ENCODE measurements at places on chromosomes 6 and 20.

GRCh38 chr20:33006776-33007375, 628 bp upstream of the BPIFB2 start:
- no peak for DNase-seq

GRCh38 chr6:28336284-28337120, 554 bp upstream of the ZSCAN31 start:
- peak; percentile 74 for DNase-seq

DNA sequence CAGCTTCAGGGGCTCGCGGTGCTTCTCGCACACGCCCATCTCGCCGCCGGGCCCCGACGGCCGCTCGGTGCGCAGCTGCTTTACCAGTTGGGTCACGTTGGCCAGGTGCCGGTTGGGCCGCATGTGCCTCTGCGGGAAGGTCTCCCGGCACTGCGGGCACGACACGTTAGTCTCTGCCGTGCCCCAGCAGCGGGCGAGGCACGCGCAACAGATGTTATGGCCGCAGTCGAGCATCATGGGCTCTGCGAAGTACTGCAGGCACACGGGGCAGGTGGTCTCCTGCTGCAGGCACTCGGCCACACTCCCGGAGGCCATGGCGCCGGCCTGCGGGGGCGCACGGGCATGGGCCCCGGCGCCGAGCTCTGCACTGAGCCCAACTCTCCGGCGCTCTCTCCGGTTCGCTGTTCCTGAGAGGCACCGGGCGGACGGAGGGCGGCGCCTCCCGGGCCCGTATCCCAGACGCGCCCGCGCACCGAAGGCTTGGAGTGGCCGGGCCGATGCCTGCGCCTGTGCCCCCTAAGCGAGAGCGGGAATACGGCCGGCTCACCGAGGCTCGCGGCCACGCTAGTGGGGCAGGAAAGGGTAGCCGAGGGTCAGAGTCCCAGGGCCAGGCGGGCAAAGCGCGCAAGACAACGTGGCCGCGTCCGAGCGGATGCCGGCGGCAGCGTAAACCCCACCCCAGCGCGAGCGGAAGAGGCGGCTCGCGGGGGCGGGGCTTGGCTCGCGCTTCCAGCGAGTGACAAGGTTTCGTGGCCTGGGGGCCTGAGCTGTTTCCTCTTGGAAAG, at the start of gene TRIM27:
Gene TRIM27 (minus strand): TSS at position 668 of the 785 bp plus-strand sequence. CDS start 353 bp downstream, at position 315.
- DNase-seq = no peak

DNA sequence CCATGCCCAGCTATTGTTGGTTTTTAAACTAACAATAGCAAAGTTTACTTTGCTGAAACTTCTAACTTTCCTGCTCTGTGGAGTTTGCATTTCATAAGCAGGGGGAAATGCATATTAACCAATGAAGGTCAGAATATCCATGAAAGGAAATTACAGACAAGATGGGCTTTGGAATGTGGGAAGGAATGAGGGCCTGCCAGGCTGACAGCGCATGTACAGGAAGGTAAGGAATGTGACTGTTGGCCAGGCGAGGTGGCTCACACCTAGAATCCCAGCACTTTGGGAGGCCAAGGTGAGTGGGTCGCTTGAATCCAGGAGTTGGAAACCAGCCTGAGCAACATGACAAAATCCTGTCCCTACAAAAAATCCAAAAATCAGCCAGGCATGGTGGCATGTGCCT, 49.6 kb downstream of the CDK5RAP1 start:
- DNase-seq = no peak

DNA sequence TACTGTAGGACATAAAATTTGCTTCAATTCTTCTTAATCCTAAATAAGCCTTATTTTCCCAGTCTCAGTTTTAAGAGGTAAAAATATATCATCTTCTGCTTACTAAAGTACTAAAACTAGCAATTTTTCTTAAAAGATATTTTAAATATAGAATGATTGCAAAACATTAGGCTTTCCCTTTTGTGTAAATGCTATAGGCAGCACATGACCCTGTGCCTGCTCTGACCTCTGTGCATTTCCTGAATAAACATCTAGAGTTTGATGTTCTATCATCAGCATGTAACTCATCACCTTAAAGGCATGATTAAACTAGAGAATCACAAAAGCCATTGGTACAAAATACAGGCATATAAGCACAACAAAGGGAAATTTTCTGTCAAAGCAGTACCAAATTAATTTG, 422.7 kb downstream of the TFAP2B start:
- no peak for DNase-seq

DNA sequence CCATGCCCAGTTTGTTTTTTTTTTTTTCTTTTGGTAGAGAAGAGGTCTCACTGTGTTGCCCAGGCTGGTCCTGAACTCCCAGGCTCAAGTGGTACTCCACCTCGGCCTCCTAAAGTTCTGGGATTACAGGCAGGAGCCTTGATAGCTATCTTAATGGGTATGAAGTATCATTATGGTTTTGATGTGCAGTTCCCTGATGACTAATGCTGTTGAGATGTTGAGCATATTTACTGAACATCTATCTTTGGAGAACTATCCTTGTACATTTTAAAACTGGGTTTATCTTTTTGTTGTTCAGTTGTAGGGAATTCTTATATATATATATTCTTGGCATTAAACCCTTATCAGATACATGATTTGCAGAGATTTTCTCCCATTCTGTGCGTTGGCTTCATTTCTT, 21.4 kb upstream of the MYL9 start:
- DNase-seq = no peak

- DNase-seq = no peak
Measured at GRCh38 chr20:45359406-45360148, 3.4 kb upstream of the SYS1 start.

DNA sequence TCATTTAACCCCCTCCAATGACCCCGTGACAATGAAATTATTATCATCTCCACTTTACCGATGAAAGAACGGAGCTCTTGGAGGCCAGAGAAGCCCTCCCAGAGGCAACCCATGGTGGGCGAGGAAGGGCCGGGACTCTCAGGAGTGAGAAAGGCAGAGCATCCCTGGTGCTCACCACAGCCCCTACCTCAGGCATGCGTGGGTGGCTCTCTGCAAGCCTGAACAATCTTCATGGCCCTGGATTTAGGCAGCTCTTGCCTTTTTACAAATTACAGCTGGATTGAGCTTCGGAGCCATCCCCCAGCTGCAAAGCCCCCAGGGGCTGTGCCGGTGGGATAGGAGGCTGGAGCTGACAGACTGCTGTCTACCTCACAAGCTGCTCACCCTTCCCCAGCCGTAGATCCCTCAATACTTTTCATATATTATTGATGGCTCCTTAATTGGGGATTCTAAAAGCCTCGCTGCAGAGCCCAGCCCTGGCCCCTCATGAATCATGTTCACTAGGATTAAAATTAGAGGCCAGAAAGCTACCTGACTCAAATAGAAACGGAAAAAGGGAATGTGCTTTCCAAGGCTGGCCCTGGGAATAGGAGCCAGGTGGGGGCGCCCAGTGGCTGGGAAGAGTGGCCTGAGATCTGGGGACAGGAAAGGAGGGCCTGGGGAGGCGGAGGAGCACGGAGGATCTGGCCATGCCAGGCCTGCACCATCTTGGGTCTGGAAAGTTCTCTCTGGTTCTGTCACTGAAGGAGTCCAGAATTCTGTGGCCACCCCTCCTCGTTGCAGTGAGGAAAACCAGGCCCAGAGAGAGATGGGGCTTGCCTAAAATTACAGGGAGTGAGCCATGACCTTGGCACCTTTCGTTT, 29.1 kb downstream of the CPNE5 start:
- no peak for DNase-seq

DNA sequence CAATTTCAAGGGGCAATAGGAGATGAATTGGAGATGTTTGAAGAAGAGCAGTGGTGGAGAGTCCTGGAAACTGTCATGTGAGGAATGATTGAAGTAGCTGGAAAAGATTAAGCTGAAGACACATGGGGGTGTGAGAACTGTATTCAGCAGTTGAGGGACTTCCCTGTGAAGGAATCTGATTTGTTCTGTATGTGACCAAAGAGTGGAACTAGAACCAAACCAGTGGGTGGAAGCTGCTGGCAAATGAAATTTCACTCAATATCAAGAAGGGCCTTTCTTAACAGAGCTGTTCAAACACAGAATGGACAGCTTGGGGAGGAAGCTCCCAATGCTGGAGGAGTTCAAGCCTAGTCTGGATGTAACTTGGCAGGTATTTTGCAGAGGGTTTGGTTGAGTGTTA, 21.3 kb downstream of the SEC23B start:
- DNase-seq = no peak

DNA sequence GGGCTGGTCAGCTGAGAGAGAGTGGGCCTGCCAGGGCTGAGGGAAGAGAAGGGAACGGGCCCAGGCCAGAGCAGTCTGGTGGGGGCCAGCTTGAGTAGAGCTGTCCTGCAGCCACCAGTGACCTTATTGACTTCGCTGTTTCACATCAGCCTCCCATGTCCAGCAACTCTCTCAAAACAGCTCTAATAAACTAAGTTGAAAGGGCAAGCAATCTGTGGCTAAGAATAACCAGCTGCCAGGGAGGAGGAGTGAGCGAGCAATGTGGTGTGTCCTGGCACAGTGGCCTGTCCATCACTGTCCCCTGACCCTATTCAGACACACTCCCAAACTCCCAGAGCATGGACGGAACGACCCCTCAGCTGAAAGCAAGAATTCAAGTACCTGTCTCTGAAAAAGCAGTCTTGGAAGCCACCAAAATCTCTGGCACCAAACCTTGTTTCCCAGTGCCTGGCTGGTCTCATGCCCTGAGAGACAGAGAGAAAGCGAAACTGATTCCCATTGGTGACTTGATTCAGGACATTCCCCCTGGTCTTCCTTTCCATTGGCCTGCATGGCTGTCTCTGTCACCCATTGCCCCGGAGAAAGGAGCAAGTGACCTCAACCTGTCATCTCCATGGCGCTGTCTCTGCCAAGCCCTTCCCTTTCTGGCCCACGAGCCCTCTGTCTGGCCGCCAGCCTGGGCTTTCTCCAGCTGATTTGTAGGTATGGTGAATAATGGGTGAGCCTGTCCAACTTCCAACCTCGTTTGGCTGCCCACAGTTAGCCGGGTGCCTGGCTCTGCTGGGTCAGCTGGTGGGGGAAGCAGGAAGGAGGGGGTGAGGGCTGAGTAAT, at the start of gene DDO:
Gene DDO (minus strand): TSS at position 490 of the 831 bp plus-strand sequence. CDS start 2,113 bp downstream, outside the sequence.
- no peak for DNase-seq

DNA sequence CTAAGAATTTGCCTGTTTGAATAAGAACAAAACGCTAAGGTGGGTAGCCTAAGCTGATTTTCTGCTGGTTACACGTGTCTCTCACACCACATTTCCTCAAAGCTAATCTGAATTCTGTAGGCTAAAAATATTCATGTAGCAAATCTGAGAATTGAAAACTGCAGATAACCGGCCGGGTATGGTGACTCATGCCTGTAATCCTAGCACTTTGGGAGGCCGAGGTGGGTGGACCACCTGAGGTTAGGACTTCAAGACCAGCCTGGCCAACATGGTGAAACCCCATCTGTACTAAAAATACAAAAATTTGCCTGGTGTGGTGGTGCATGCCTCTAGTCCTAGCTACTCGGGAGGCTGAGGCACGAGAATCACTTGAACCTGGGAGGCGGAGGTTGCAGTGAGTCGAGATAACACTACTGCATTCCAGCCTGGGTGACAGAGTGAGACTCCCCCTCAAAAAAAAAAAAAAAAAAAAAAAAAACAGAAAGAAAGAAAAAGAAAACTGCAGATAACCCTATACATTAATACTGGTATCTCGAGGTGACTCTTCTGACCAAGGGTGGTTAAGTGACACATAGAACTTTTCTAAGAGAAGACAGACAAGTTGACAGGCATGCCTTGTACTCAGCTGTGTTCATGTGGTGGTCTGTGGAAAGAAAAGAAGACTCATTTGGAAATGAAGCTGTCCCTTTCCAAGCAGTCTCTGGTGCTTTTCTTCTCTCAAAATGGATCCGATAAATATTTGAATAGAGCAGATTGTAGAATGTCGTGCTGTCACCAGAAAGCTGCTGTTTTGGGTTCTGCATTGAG, 24.7 kb upstream of the ASXL1 start:
- DNase-seq = no peak

DNA sequence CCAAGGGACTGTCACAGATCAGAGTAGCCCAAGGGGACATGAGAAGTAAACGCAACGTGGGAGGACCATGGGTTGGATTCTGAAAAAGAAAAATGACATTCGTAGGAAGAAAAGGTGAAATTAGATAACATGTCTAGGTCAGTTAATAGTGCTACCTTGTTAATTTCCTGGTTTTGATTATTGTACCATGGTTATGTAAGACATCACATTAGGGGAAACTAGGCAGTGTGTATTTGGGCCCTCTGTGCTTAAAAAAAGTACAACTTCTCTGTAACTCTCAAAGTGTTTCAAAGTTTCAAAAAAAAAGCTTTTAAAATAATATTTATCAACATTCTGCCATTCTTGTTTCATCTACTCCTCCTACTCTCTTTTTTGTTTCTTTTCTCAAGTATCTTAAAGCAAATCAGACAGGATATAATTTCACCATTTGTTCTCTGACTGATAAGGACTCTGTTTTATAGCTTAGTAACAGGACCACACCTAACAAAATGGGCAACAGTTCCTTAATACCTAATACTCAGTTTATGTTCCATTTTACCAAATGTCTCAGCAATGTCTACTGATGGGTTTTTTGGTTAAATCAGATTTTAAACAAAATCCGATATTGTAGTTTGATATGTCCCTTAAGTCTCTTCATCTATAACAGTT, 97.1 kb upstream of the PLCB4 start:
- no peak for DNase-seq

Data from forelimb muscle (tissue), 1 donor.